Stimulated activated CD8-positive, alpha-beta memory T cell treated with anti-CD3 and anti-CD28 coated beads, Interleukin-2, amount 100 ng/mL, for 1 hour (primary cell): ENCODE measurements at places on chromosomes 16 and 17.

GRCh38 chr16:89269805-89270665, 52.5 kb downstream of the ZNF778 start:
- DNase-seq = no peak

DNA sequence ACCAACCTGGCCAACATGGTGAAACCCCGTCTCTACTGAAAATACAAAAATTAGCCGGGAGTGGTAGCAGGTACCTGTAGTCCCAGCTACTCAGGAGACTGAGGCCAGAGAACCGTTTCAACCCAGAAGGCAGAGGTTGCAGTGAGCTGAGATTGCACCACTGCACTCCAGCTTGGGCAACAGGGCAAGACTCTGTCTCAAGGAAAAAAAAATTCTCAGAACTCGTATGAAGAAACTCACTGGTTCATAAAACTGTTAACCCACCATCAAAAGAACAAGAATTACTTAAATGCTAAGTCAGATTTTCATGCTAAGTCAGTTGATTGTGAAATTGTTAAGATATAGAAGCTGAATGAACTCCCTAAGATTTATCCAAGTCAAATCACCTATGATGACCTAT, 31.3 kb downstream of the SLC39A11 start:
- DNase-seq = no peak

DNA sequence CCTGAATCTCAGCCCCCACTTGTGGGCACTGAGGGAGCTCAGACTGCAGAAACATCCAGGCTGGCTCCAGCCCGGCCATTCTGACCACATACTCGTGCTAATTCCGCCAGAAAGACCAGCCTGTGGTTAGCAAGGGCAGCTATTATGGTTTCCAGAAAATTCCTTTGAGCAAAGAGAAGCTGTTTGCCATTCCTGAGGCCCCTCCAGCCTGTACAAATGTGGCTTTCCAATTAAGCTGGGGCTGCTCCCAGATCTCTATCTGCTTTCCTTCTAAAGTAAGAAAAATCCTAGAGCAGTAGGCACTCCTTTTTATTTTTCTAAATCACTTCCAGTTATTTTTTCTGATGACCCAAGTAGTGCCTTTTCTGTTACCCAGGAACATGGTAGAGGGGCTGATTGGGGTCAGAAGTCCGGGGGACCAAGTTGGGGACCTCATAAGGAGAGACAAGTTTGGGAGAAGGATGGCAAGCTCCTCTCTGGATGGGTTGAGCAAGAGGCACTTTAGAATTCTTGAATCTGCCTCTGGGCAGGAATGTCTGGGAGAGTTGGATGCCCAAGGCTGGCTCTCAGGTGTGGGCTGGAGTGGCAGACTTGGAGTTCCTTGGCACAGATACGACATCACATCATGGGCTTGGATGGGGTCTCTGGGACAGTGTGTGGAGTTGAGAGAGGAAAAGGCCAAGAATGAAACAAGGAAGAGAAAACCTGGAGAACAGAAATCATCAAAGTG, 83.3 kb upstream of the TNRC6C start:
- DNase-seq = no peak

- DNase-seq = no peak
Measured at GRCh38 chr17:50430821-50431618, 5.0 kb downstream of the ACSF2 start.

GRCh38 chr17:44820631-44821212, 9.4 kb downstream of the GJC1 start:
- no peak for DNase-seq

GRCh38 chr17:80034791-80035686, 633 bp downstream of the TBC1D16 start:
- DNase-seq = no peak

- DNase-seq = no peak
Measured at GRCh38 chr16:6406028-6406427, 926.6 kb upstream of the RBFOX1 start.

DNA sequence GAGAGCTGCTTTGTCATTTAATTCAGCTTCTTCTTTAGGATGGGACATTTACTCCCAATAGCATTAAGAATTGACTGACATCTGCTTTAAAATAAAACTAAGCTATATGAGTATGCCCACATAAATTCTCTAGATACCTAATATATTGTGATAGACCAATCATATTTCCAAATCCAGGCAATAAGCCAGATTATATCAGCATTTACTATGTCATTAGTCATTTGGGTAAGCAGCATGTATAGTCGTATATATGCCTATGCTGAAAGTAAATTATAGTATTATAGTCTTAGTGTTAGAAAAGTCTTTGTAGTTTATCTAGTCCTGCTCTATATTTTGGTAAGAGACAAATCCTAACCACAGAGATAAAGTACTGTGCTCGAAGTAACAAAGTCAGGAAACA, 958.1 kb downstream of the KCNJ2 start:
- no peak for DNase-seq

DNA sequence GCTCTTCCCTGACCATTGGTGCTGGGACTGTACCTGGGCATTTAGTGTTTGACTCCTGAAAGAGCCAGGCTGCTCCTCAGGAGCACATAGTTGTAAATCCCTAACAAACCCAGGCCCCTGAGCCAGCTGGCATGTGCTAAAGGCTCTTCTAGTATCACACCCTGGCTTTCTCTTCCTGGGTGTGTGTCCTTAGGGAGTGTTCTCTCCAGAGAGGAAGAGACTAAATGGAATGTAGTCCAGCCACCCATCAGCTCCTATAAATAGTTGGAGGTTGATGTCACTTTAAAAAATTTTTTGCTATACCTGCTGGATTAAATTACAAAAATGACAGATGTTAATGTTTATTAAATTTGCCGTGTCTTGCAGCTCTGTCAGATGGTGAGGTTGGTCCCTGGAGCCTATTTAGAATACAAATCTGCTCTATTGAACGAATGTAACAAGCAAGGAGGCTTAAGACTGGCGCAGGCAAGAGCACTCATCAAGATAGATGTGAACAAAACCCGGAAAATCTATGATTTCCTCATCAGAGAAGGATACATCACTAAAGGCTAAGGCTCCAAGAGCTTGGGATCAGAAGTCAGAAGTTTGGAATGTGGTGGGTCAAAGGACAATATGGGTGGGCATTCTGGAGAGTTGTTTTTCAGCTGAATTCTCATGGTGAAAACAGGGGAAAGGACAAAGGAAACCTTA, 13.1 kb upstream of the DUSP14 start:
- DNase-seq = no peak

GRCh38 chr17:27862004-27862403, 31.2 kb downstream of the LYRM9 start:
- no peak for DNase-seq

DNA sequence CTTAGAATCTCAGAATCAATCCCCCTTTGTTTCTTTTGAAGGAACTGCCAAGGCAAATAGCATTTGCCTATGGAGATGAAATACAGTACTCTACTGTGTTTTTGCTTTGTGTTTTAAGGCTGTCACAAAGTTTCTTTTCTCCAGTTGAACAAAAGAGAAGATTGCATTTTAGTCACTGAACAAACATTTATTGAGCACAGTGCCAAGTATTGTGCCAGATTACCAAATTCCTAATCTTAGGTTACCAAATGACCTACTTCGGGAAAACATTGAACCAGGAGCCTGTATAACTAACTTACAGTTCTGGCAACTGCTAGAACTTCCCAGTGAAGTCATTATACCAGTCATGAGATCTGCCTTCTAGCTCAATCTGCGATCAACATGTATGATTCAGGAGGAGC, 3.0 kb upstream of the UBB start:
- DNase-seq = no peak

DNA sequence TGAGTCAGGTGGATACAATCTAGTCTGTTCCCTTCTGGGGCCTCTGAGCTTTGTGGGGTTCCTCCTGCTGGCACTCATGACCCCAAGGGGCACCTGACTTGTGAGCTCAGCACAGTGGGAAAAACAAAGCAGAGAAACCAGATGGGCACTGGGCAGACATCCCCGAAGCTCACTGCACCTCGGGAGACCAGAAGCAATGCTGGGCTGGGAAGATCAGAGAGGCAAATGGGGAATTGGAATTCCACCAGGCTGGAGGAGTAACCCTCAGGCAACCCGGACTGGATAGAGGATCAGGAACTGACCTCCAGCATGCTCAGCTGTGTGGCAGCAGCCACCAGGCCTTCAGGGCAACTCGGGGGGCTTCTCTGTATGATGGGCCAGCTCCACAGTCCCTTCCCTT, 50.3 kb downstream of the ABCC12 start:
- no peak for DNase-seq

DNA sequence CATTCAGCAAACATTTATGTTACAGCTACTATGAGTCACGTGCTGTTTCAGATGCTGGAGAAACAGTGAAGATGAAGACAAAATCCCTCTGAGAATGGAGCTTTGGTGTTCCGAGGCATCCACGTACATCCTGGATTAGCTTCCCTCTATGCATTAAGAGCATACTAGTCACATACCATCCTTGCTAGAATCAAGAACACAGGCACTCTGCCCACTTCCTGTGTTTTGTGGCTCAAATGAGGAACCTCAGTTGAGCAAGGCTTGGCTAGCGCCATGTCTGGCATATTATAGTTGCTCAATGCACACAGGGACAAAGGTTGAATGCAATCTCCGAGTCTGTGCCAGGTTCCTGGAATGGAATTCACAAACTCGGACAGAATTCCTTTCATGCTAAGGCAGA, 297.5 kb downstream of the XYLT1 start:
- no peak for DNase-seq
